Small intestine (tissue), 16 donors: ENCODE measurements at places on chromosomes 4 and X. TPM values are rescaled to one million over a fixed set of nuclear protein-coding genes. Genes with fewer than 3 reads are reported as not detected.

GRCh38 chr4:48242511-48243195 is 27.0 kb downstream of the TEC start:
- H3K4me3 ChIP-seq, result no peak overlapping the region
- no peak for DNase-seq

The MAGEC2 gene
- not detected for polyA plus RNA-seq

The CT45A5 gene
- not detected for polyA plus RNA-seq

- H3K4me1 ChIP-seq, result no peaks in the 10 kb centered on the region
- peaks cover 2% of the 10 kb centered on the region for H3K36me3 ChIP-seq
- H3K27ac ChIP-seq, result no peak overlapping the region
- no peaks in the 10 kb centered on the region for H3K27me3 ChIP-seq
These were observed 13.9 kb downstream of the FTSJ1 start for GRCh38 chrX:48489892-48490291.

- no peak overlapping the region for H3K27ac ChIP-seq
- H3K4me1 ChIP-seq, result no peaks in the 10 kb centered on the region
- DNase-seq, result no peak
- no peaks in the 10 kb centered on the region for H3K27me3 ChIP-seq
These were observed 15.8 kb upstream of the LDB2 start for GRCh38 chr4:16914208-16914607.

DNA sequence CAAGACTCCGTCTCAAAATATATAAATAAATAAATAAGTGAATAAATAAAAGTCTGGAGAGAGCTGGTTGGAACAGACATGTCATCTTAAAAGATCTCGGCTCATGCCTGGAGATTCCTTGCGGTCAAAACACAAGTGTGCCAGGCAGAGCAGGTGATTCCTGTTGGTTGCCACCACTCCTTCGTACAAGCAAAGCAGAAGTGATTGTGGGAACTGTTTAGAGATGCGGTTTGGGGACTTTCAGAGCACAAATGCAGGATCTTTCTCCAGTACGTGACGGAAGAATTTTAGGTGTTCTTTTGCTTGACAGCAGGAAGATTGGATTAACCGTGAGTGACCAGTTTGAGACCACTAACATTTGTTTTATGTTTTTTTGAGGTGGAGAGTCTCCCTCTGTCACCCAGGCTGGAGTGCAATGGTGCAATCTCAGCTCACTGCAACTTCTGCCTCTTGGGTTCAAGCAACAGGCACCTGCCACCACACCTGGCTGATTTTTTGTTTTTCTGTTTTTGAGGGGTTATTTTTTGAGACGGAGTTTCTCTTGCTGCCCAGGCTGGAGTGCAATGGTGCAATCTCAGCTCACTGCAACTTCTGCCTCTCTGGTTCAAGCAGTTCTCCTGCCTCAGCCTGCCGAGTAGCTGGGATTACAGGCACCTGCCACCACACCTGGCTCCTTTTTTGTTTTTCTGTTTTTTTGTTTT is 2.8 kb upstream of the CRLF2 start:
- H3K27ac ChIP-seq, result no peak overlapping the region
- H3K36me3 ChIP-seq, result no peaks in the 10 kb centered on the region
- H3K4me1 ChIP-seq, result no peaks in the 10 kb centered on the region
- no peak for DNase-seq

The SSX7 gene
- not detected for polyA plus RNA-seq

GRCh38 chr4:23887989-23888388 is 1.9 kb downstream of the PPARGC1A start:
- no peaks in the 10 kb centered on the region for H3K36me3 ChIP-seq
- H3K27me3 ChIP-seq, result no peaks in the 10 kb centered on the region
- peak overlapping the region; percentile 53 for H3K27ac ChIP-seq
- peak; percentile 30 for DNase-seq

DNA sequence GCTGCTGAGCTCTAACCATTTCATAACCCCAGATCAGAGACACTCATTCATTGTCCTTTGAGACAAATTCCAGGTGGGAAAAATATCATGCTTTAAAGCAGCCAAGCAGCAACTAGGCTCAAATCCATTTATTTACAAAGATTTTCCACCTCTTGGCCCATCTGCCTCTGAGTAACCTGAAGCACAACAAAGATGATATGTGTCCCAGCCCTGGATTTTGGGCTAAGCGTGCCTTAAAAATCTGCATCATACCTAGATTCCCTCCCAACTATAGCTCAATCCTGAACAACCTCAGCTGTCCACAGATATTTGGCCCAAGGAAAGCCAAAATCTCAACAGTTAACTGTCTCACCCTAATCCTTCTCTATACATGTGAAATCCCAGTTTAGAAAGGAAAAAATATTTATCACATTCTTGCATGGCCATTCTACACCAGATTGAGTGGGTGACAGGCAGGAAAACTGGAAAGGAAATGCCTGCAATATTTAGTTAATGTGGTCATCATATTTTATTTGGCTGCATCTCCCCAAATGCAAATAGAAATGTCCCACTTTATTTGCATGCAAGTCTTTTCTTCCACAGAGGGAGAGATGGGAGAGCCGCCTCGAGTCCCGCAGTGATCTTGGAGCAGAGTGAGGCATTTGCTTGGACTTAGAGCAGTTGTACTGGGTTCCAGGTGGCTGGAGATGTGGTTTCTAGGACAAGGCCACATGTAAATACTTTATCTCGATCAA is 146.4 kb upstream of the EOLA2 start:
- H3K4me3 ChIP-seq, result no peak overlapping the region
- H3K27me3 ChIP-seq, result no peaks in the 10 kb centered on the region
- no peaks in the 10 kb centered on the region for H3K4me1 ChIP-seq
- H3K27ac ChIP-seq, result no peak overlapping the region

DNA sequence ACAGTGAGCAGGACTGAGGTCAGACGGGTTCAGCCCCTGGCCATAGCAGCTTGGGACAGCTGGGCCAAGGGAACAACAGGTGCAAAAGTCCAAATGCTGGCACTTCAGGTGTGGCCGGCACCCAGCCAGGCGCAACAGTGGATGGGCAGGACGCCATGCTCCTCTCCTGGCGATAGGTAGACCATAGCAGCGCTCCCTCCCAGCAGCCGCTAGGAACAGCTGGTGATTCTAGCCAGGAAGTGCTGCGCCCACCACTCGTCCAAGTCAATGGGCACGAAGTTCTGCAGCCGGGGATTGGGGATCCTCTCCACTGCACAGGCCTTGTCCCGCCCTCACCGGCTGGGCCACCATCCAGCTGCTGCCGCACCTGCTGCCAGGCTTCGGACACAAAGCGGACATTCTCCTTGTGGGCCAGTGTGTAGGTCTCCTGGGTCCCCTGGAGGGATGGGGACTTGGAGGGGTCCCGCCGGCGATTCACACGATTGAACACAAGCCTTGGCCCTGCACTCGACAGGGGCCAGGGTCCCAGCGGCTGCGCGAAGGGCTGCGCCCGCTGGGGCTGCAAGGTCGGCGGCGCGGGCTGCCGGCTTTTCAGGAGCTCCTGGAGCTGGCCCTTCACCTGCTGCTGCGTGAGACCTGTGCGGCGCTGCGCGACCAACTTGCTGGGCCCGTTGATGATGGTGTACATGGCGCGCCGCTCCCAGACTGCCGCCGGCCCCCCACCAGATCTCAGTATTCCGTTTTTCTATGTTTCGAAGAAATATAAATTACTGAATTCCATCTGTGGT is 227.5 kb upstream of the STK26 start:
- no peaks in the 10 kb centered on the region for H3K4me1 ChIP-seq
- peak overlapping the region; percentile 17 for H3K4me3 ChIP-seq
- H3K27me3 ChIP-seq, result no peaks in the 10 kb centered on the region
- no peak overlapping the region for H3K27ac ChIP-seq
- H3K36me3 ChIP-seq, result no peaks in the 10 kb centered on the region
- DNase-seq, result no peak

DNA sequence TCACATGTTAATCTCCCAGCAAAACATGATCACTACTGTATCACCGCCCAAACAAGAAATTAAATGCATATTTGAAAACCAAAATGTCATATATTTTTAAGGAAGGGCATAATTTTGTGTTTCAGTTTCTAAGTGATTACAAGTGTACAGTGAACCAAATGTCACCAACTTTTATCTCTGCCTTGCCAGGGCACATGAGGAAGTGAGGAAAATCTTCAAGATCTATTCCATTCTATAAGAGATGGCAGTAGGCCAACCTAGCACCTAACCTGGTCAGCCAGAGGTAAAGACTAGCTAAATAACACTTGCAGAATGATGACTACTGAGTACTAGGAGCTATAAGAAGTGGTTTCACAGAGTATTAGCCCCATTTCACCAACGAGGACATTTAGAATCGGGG is 107.2 kb downstream of the ATP11C start:
- no peaks in the 10 kb centered on the region for H3K27me3 ChIP-seq
- H3K4me1 ChIP-seq, result peaks cover 4% of the 10 kb centered on the region
- peak; percentile 10 for DNase-seq
- no peaks in the 10 kb centered on the region for H3K36me3 ChIP-seq
- no peak overlapping the region for H3K4me3 ChIP-seq

GRCh38 chrX:111129921-111130320 is 33.9 kb downstream of the PAK3 start:
- H3K4me1 ChIP-seq, result no peaks in the 10 kb centered on the region
- no peak for DNase-seq
- H3K36me3 ChIP-seq, result no peaks in the 10 kb centered on the region
- no peak overlapping the region for H3K27ac ChIP-seq
- H3K27me3 ChIP-seq, result no peaks in the 10 kb centered on the region

DNA sequence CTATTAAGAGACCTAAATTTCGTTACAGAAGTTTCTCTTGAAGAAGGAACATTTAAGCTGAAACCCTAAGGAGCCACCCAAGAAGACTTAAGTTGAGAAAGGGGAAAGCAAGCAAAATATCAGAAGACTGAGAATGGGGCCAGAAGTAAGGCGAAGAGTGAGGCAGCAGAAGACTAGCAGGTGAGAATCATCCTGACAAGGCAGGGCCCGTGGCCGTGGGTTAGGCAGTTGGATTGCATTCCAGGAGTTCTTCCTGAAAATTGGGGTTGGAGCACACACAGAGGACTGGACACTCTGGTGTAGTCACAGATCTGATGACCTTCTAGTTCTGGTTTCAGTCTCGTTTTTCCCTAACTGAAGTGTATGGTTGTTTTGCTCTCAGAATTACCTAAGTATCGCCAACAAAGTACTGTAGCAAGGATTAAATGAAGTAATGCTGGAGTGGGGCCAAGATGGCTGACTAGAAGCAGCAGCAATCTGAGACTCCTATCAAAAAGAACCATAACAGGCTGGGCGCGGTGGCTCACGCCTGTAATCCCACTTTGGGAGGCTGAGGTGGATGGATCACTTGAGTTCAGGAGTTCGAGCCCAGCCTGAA is 94.4 kb upstream of the GUCY1A1 start:
- no peaks in the 10 kb centered on the region for H3K36me3 ChIP-seq
- no peaks in the 10 kb centered on the region for H3K27me3 ChIP-seq
- H3K4me1 ChIP-seq, result no peaks in the 10 kb centered on the region
- no peak overlapping the region for H3K27ac ChIP-seq

- H3K27me3 ChIP-seq, result no peaks in the 10 kb centered on the region
- peak; percentile 9 for DNase-seq
- peak overlapping the region; percentile 67 for H3K4me3 ChIP-seq
- peaks cover 3% of the 10 kb centered on the region for H3K4me1 ChIP-seq
- H3K27ac ChIP-seq, result peak overlapping the region; percentile 75
These were observed 722 bp upstream of the EFHC2 start for GRCh38 chrX:44344194-44344593.

DNA sequence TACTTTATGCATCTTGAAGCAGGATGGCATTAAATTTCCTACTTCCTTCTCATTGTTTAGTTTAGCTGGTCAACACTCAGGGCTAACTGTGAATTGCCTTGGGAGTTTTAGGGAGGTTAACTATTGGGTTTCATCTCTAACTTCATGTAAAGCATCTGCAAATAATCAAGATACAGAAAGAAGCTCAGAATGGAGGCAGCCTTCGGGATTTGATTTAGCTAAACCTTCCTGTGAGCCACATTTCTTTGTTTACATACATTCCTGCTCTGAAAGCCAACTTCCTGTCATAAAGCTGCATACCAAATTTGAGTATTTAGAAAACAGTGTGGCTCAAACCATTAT is 131.7 kb upstream of the PCDH18 start:
- H3K27me3 ChIP-seq, result no peaks in the 10 kb centered on the region
- no peaks in the 10 kb centered on the region for H3K36me3 ChIP-seq
- H3K4me3 ChIP-seq, result no peak overlapping the region
- H3K27ac ChIP-seq, result no peak overlapping the region
- H3K4me1 ChIP-seq, result no peaks in the 10 kb centered on the region

GRCh38 chr4:160284516-160284915 is 1181.6 kb downstream of the RAPGEF2 start:
- H3K4me1 ChIP-seq, result no peaks in the 10 kb centered on the region
- H3K27ac ChIP-seq, result no peak overlapping the region
- no peak overlapping the region for H3K4me3 ChIP-seq
- no peaks in the 10 kb centered on the region for H3K27me3 ChIP-seq
- DNase-seq, result no peak
- H3K36me3 ChIP-seq, result no peaks in the 10 kb centered on the region

DNA sequence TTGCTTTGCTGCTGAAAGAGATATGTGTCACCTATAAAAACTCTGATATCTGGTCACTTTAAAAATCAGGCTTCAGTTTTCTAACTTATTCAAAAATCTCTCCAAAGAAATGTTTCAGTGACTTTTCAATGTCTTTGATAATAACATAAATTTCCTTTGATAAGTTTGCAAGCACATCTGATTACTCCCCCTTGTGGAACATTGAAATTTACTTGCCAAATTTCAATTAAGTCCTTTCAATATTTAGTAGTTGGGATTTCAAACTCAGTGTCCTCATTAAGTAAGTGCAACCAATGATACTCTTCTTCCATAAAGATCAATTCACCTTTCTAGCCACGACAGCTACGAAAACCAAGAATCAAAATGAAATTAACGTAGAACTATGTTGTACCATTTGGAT is 151.3 kb upstream of the FAM47C start:
- H3K4me1 ChIP-seq, result no peaks in the 10 kb centered on the region
- no peak overlapping the region for H3K4me3 ChIP-seq
- no peaks in the 10 kb centered on the region for H3K27me3 ChIP-seq
- no peaks in the 10 kb centered on the region for H3K36me3 ChIP-seq
- no peak for DNase-seq

The SYP gene
- 2.2 TPM for polyA plus RNA-seq

DNA sequence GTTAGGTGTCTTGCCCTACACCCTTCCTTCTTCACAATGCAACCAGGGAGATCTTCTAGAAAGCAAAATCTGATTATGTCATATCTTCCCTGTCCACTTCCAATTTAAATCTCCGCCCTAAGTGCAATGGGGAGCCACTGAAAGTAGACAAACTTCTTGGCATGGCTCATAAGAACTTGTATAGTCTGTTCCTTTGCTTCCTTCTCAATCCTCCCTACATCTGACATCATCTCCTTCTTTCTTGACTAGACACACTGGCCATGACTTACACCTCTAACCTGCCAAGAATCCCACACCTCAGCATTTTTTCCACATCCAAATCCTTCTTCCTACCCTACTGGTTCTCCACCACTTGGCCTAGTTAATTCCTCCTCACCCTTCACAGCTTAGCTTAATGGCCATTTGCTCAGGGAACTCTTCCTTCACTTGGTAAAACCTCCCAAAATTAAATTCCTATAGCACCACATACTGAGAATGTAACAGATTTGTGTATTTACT is 55.1 kb downstream of the NCAPG start:
- no peak overlapping the region for H3K27ac ChIP-seq
- H3K36me3 ChIP-seq, result peaks cover 8% of the 10 kb centered on the region
- H3K4me1 ChIP-seq, result no peaks in the 10 kb centered on the region
- no peak overlapping the region for H3K4me3 ChIP-seq
- DNase-seq, result no peak
- H3K27me3 ChIP-seq, result no peaks in the 10 kb centered on the region

The UFSP2 gene
- polyA plus RNA-seq, result 14.1 TPM

- H3K4me1 ChIP-seq, result no peaks in the 10 kb centered on the region
- H3K4me3 ChIP-seq, result no peak overlapping the region
- H3K27ac ChIP-seq, result no peak overlapping the region
- H3K36me3 ChIP-seq, result no peaks in the 10 kb centered on the region
These were observed 195.6 kb upstream of the TACR3 start for GRCh38 chr4:103915224-103915869.

- peaks cover 28% of the 10 kb centered on the region for H3K36me3 ChIP-seq
- H3K27ac ChIP-seq, result no peak overlapping the region
These were observed 19.5 kb downstream of the RGS12 start for GRCh38 chr4:3312362-3312761.
